ENCODE measurements at places on chromosomes 1 and 21.

- DNase-seq = no peak
These were observed 248.0 kb downstream of the S1PR1 start for GRCh38 chr1:101484689-101485338.

- no peak for DNase-seq
These were observed 528.6 kb downstream of the NEGR1 start for GRCh38 chr1:71753746-71754145.

GRCh38 chr1:147673406-147673805 lies 3.1 kb upstream of the ACP6 start:
- no peak for DNase-seq

- DNase-seq = no peak
These were observed 32.7 kb downstream of the HSPG2 start for GRCh38 chr1:21904454-21904703.

GRCh38 chr1:181043025-181043888 lies 9.5 kb downstream of the MR1 start:
- peak; percentile 19 for DNase-seq

DNA sequence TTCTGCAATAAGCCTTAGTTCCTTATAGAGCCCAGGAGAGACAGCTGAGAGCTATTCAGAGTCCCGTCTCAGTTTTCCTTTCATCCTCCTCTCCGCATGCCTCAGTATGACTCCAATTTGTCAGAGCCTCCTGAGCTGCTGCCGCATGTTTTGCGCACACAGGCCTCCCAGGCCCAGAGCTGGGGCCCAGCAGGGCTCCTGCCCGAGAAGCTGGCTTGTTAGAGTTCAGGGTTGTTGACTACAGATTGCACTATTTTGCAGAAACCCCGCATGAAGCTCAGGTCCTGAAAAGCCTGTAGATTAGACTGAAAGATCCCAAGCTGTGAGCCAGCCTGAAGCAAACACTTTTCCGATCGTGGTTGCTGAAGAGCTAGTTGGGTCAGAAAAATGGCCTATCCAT lies 51.5 kb downstream of the IGSF5 start:
- DNase-seq = no peak

Measured in M059J (cell line).